ENCODE measurements at places on chromosomes 11 and 22.

DNA sequence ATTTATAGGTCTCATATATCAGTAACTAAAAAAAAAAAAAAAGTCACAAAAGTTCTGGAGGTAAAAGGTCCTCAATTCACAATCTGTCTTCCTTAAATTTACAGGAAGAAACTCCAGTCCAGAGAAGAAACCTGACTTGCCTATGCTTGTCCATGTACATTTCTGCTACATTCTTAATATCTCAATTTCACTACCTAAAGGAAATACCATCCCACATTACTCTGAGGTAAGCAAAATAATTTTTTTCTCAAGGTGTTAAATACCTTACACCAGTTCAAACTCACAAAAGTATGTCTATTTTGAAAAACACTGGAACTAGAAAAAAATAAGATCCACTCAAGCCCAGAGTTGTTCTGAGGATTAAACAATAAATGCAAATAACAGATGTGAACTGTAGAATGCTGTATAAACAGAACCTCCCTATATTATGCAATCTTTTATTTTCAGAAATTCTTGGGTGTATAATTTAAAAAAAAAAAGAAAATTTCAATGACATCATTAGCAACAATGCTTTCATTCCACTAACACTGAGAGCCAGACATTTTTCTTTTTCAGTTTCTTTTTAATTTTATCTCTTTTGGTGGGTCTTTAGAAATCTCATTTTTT is 49.9 kb upstream of the GDPD4 start:
- no peak for DNase-seq

- DNase-seq, result peak; percentile 28
Observed at GRCh38 chr11:73162196-73162740, 20.1 kb upstream of the FCHSD2 start.

DNA sequence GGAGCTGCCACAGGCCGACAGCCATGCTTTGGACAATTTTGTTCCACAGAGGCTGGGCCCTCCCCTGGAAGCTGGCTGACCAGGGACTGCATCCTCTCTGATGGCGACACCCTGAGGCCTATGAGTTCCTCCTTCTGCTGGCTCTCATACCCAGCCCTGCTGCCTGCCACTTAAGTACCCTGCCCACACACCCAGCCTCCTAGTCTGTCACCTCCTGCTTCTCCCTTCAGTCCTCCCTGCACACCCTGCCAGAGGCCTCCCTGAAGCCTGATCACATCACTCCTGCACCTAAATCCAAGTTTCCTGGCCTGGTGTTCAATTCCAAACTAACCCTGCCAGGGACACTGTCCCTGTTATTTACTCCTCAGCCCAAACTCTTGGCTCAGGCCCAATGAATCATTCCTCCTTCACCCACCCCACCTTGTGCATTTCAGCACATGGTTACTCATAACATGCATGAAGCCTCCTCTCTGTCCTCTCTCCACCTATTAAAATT is 136.7 kb upstream of the NECTIN1 start:
- no peak for DNase-seq

- DNase-seq, result no peak
Observed at GRCh38 chr22:32957200-32957803, 100.9 kb downstream of the SYN3 start.

DNA sequence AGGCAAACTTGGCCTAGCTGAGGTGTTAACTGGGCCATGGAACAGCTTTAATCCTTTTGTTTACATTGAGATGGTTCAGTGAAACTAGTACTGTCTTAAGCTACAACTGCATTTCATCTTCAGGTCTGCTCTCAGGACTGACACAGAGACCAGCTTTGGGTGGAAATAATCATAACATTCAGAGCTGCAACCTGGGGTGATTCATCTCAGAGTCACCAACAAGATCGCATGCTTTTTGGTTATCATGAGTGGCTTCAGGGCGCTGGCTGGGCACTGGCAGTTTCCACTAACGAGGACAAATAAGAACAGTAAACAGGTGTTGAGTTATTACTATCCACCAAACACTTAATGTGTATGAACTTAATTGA is 60.9 kb upstream of the PAX6 start:
- no peak for DNase-seq

DNA sequence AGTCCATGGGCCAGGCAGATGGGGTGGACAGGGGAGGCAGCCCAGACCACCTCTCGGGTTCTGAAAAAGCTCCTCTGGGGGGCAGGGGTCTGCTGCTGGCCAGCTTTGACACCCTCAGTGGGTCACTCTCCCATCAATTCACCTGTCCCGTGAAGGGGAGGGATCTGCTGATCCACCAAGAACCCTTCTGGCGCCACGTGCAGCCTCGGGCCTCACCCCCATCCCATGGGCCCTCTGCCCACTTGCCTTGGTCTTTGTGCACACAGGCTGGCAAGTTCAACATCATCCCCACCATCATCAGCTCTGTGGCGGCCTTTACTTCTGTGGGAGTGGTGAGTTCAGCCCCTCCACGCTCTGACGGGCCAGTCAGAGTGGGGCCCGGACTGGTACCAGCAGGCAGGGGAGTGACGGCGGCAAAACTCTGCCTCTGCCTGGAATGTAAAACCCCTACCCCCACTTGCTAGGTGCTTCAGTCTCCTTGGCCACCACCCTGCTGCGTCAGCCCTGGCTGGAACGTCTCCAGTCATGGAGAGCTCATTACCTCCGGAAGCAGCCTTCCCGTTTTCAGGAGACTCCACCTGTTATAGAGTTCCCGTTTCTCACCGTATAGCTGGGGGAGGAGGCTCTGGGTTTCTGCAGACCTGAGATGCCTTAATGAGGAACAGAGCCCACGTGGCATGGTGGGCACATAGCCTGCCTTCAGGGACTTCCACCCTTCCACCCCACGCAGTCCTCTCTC is 12.7 kb downstream of the PRG3 start:
- DNase-seq, result no peak

DNA sequence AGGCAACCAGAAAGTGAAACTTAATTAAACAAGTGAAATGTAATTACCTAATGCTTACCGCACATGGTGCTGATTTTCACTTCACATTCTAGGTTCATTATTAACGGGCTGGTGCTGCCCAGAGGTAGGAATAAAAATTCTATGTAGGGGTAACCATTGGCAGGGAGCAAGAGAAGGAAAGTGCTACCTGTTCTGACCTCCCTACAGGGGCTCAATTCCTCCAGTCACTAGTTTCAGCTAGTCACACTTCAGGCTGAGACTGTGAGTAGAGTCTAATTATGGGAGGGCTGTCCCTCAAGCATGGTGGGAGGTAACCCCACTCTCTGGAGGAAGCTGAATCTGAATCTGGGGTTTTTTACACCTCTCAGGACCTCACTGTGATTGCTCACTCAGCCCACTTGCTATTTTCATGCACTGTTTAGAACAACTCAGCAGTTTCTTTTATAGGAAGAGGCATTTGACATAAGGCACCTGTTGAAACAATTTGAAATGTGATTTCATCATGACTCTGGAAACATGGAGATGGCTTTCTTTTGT is 75.4 kb downstream of the MAML2 start:
- DNase-seq, result peak; percentile 31

DNA sequence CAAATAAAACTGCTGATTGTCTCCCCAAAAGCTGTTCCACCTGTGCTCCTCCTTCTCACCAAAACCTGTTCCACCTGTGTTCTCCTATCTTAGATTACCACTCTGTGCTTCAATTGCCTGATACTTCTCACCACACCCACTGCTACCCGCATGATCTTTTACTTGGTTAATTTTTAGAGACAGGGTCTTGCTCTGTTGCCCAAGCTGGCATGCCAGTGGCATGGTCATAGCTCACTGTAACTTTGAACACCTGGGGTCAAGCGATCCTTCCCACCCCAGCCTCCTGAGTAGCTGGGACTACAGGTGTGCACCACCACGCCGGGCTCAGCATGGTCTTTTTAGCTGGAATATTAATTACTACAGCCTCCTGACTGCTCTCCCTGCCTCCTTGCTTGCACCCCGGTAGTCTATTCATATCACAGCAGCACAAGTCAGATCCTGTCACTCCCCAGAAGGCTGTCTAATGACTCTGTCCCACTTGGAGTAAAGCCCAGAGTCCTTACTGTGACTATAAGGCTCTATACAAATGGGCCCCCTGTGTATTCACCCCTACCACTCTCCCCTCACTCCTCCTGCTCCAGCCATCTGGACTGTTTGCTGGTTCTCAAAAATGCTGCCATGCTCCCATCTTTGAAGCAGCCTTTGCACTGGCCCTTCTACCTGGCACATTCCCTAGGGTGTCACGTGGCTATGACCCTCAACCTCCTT is 3.5 kb downstream of the C11orf91 start:
- DNase-seq, result no peak

DNA sequence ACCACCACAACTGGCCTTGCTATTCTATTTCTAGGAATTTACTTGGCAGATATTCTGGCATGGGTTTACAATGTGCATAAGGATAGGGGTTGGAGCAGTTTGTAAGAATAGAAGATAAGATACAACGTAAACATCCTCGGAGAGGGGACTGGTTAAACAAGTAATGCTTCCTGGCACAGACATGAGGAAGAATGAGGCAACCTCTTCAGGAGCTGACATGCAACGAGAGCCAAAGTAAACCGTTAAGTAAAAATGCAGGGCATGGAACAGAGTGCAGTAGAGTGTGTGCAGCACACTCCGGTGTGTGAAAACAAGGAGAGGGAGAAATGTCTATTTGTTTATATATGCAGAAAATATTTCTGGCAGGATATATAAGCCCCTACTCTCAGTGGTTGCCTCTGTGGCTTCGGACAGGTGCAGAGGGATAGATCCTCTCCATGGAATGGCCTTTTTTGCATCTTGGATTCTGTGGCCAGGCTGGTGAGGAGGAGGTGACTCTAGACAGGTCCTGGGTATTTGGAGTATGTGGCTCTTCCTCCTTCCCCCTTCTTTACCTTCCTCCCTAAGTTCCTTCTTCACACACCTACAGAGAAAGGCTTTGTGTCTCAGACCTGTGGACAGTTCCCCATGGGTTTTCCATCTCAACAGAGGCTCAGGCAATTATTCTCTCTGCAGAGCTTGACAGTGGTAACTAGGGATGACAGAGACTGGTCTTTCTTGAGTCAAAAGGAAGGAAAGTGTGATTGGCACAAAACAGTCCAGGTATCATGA is 2.5 kb downstream of the RAB36 start:
- no peak for DNase-seq

DNA sequence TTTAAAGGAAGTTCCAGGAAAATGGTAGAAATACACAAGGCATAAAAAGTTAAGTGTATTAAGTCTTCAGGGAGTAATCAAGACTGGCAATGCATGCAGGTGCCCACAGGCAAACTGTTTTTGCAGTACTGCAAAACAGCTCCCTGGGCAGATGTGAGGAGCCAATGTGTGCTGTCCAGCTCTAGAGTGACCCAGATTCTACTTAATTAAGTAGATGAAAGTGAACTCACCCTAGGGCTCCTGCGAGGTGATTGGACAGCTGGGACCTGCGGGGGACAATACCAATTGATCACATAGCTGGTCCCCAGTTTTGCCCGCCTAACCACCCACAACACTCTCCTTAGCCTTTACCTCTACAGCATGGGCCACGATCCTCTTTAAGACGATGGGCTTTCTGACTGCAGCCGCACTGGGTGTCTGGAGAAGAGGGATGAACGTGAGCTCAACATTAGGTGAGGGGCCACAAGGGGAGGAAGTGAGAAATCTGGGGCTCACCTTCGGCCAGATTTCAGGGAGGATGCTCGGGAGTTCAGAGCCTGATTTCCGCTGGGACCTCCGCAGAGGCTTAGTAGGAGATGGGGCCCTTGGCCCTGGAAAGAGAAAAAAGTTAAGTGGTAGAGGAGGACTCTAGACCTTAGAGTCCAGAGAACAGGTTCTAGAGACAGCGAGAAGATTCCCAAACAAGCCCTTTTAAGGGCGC is 556 bp downstream of the CDCA5 start:
- DNase-seq, result peak; percentile 43

DNA sequence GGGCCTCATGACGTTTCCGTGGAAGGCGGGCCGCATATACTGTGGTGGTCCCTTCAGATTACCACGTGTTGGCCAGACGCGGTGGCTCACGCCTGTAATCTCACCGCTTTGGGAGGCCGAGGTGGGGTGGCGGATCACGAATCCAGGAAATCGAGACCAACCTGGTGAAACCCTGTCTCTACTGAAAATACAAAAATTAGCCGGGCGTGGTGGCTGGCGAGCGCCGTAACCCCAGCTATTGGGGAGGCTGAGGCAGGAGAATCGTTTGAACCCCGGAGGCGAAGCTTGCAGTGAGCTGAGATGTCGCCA is 853 bp upstream of the DENND6B start:
- no peak for DNase-seq

DNA sequence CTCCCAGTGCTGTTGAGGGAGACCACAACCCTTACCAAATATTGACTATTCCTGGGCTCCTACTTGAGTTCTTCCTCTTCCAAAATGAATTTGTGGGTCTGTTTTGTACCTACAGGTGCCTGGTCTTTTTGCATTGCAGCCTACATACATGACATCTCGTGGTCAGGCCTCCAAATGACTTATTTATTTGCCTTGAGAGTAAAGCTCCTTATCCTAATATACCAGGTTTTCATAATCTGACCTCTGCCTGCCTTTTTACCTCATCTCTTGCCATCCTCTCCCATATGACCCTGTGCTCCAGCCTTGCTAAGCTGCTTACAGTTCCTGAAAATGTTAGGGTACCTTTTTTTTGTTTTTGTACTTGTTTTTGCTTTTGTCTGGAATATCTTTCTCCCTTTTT is 130.4 kb downstream of the UVRAG start:
- DNase-seq, result no peak

- no peak for DNase-seq
Observed at GRCh38 chr11:100739666-100740065, 52.6 kb downstream of the ARHGAP42 start.

GRCh38 chr11:68667511-68668500 is 16.5 kb upstream of the GAL start:
- DNase-seq, result no peak

- DNase-seq, result no peak
Observed at GRCh38 chr11:100874203-100874602, 187.1 kb downstream of the ARHGAP42 start.

GRCh38 chr11:111526501-111526900 is 11.9 kb downstream of the HOATZ start:
- DNase-seq, result no peak

DNA sequence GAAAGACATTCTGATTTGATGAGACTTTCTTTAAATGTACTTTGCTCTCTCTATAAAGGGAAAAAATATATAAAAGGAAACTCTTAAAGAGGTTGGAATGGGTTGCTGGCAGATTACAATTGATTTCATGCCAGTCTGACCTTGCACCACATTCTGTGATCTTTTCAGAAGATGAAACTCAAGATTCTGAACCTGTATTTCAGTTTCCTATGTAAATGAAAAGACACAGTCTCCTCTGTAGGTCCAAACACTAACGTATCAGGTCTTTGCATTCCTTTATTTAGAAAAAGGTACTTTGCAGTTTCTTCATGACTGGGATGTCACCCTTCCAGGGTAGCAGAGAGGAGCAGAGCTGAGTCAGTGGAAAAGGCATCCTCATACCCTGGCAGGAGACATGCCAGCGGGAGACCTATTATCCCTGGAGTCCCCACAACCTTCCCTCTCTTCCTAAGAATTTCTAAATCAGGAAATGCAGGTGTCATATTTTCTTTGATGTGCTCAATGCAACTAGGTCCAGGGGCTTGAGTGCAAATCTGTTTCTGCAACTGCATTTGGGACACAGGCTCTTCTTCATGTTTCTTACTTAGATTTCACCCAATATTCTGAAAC is 282.6 kb downstream of the CADM1 start:
- DNase-seq, result peak; percentile 24

- DNase-seq, result no peak
Observed at GRCh38 chr11:86143087-86144030, 74.5 kb upstream of the PICALM start.

All from OCI-LY7 (cell line).